ENCODE measurements at places on chromosomes 3 and 15. TPM values are rescaled to one million over a fixed set of nuclear protein-coding genes. Genes with fewer than 3 reads are reported as not detected.
A peak's percentile ranks its signal among the peaks of the same experiment; 100 is the strongest.

GRCh38 chr3:18307529-18307928 is 117.6 kb downstream of the SATB1 start:
- DNase-seq, result no peak

DNA sequence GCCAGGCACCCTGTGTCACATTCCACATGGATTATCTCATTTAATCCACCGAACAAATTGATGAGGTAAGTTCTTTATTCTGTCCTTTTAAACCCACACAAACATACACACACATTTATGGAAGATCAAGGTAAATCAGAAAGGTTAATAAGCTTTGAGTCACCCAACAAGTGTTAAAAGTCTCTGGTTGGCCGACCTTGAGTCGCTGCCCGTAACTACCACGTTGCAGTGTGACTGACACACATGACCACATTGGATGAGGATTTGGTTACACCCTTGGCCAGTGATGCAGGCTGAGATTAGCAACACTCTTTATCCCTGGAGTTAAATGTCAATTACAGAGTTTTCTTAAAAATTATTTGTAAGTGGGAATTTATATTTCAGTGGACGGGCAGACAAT is 19.2 kb downstream of the FOXP1 start:
- DNase-seq, result no peak

- DNase-seq, result no peak
These were observed 98.7 kb downstream of the UBE2E2 start for GRCh38 chr3:23301819-23302218.

DNA sequence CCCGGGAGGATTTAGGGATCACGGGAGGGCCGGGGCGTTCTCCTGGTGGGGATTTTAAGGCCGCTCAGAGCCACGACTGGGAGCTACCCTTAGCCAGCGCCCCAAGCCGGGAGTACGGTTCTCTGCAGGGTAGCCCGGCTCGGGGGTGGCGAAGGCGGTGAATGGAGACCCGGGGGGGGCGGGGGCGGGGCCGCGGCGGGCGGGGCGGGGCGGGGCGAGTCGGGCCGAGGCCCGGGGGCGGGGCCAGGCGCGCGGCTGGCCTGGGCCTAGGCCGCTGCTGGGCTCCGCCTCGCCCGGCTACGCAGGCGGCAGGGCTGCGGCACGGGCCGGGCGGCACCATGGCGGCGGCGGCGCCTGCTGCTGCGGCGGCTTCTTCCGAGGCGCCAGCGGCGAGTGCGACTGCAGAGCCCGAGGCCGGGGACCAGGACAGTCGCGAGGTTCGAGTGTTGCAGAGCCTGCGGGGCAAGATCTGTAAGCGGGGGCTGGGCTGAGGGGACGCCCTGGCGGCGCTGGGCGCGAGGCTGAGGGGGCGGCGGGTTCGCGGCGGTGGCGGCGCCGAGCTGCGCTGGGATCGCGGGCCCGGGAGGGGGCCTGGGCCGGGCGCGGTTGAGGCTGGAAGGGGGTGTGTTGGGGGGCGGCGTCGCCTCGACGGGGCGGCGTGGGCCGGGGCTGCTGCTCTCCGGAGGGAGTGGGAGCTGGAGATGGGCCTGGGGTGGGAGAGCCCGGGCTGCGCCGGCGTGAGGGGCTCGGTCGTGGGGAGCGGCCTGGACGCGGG is at the start of gene RASA2:
TSS of gene RASA2 (plus strand) at position 282 of the 775 bp plus-strand sequence. CDS start at position 339, 57 bp downstream.
- DNase-seq, result peak; percentile 78

GRCh38 chr15:100731267-100732152 is 129.1 kb downstream of the ASB7 start:
- DNase-seq, result no peak

DNA sequence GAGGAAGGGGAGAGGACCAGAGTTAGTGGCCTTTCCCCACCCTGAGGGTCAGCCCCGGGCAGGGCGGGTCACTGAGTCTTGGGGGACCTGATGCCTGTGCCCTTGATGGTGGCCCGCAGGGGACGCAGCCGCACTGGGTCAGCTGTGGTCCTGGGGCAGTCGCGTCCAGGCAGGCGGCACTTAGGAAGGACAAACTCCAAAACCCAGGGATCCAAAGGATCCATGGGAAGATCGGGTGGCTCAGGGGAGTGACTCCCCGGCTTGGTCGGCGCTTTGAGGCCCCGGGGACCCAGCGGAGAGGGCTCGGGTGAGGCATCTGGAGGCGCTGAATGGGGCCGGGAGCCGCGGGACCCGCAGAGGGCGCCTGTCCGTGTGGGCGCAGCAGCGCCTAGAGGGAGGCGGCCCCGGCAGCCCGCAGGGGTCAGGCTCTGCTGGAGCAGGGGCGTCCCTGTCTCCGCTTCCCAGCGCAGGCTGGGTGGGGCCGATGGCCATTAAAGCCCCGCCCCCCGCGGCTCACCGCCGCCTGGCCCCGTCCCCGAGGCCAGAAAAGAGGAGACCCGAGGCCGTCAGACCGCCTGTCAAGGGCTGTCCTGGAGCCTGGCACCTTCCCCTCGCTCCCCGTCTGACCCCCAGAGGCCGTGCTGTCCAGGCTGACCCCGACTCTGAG is 17.5 kb downstream of the CIDEC start:
- DNase-seq, result peak; percentile 35

GRCh38 chr3:128794067-128794768 is 68.2 kb downstream of the RAB7A start:
- no peak for DNase-seq

- DNase-seq, result no peak
These were observed 116.1 kb downstream of the PDE8A start for GRCh38 chr15:85097725-85098124.

DNA sequence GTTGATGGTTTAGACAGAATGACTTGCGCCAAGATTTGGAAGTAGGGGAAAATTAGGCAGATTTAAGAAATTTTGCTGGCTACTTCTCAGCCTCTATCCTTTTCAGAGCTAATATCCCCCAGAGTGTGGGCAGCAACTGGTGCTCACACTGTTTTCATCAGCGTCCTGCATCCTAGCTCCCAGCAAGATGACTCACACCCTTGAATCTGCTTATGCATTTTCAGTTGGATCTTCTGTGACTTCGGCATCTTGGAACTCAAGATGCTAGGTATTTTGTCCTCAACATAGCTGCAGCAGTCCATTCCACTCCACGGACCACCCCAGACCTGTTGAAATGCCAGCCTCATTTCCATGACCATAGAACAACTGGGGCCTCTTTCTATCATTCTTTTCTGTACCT is 336.1 kb upstream of the NR2F2 start:
- no peak for DNase-seq

- DNase-seq, result no peak
These were observed 108.8 kb upstream of the LYSMD4 start for GRCh38 chr15:99842071-99842470.

DNA sequence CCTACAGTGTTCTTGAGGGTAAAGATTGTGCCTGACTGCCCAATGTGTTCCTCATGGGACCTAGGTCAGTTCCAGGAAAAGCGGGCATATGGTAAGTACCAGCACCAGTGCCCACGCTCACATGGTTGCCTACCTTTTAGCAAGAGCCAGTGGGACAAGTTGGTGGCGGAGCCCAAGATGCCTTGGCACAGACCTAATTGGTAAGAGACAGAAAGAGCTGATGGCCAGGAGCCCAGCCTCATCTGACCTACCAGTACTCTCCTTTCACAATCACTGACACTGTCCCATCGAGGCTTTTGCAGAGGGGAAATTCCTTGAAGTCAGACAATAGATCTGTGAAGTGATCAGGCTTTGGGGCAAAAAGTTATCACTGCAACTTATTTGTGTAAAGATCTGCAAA is 98.4 kb upstream of the BCL6 start:
- no peak for DNase-seq

- DNase-seq, result no peak
These were observed 144.7 kb upstream of the GADL1 start for GRCh38 chr3:31039145-31039544.

- DNase-seq, result no peak
These were observed 312.7 kb downstream of the MFSD1 start for GRCh38 chr3:159114582-159114981.

- no peak for DNase-seq
These were observed 4.9 kb downstream of the IL17RD start for GRCh38 chr3:57160076-57160764.

- DNase-seq, result no peak
These were observed 494.7 kb upstream of the PROK2 start for GRCh38 chr3:72279631-72280041.

- no peak for DNase-seq
These were observed 7.6 kb downstream of the MYZAP start for GRCh38 chr15:57599296-57599810.

GRCh38 chr3:185187391-185187790 is 34.5 kb upstream of the C3orf70 start:
- no peak for DNase-seq

GRCh38 chr3:190193210-190193609 is 72.5 kb upstream of the P3H2 start:
- DNase-seq, result no peak

DNA sequence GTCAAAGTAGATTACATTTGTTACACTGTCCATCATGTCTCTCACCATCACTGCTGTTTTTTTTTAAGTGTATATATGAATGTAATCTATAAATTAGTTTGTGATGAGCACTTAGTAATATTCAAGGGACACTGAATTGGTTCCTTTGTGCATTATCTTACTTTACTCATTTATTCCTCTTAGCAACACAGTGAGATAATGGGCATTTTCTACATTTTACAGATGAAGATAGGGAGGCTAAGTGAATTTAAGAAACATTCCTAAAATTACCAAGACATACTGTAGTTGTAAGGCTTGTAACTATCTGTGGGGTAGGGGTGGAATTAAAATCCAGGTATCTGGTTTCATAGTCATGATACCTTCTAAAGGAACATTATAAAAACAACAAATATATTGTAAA is 33.9 kb downstream of the VPS8 start:
- DNase-seq, result no peak

DNA sequence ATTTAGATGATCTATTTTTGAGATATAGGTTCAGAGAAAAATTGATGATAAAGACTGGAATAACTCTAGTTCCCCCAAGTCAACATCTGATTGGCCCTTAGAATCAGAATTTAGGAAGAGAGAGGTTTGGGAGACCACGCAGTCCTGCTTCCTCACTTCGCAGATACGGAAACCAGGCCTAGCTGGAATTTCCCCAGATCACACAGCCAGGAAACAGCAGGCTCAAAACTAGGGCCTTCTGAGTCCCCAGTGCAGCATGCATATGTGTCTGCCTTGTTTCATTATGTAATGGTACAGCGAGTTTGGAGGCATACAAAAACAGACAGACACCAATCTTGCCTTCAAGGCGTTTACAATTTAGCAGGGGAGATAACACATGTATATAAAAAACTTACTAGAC is 177.1 kb upstream of the ICE2 start:
- DNase-seq, result no peak

DNA sequence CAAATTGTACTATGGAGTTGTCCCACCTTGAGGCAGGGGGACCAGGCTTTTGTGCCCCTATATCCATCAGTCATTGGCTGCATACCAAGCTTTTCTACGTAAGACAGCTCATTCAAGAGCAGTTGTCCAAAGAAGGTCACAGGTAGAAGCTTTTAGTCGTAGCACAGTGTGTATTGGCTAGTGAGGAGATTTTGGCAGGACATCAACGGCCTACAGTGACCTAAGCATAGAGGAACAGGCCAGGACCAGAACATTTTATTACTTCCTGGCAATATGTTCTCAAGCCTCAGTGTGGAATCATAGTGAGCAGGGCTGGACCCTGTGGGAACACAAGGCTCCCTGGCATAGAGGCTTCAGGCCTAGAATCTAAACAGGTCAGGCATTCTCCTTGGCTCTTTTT is 105.4 kb upstream of the ANKRD28 start:
- peak; percentile 88 for DNase-seq

GRCh38 chr15:32099097-32099785 is 68.9 kb downstream of the CHRNA7 start:
- peak; percentile 61 for DNase-seq

The STAB1 gene
- total RNA-seq, result 56.4 TPM

The SYNPR gene
- total RNA-seq, result 0.63 TPM

The GUCA1C gene
- not detected for total RNA-seq

The LRRC31 gene
- total RNA-seq, result not detected

The MYL3 gene
- total RNA-seq, result not detected

The GP5 gene
- 0.81 TPM for total RNA-seq

The RTP3 gene
- total RNA-seq, result not detected

The CLDN16 gene
- total RNA-seq, result 3.3 TPM

The ZDHHC23 gene
- 16.8 TPM for total RNA-seq
